ENCODE measurements at places on chromosomes 11 and 22. TPM values are rescaled to one million over a fixed set of nuclear protein-coding genes. Genes with fewer than 3 reads are reported as not detected.

- DNase-seq = peak; percentile 57
Measured at GRCh38 chr22:20571531-20572007, 64.2 kb downstream of the MED15 start.

GRCh38 chr11:128898580-128899344, 7.6 kb downstream of the KCNJ5 start:
- no peak for DNase-seq

GRCh38 chr11:113521737-113522517, 46.7 kb upstream of the DRD2 start:
- DNase-seq = no peak

- peak; percentile 61 for DNase-seq
Measured at GRCh38 chr11:45079943-45080719, 66.3 kb upstream of the PRDM11 start.

DNA sequence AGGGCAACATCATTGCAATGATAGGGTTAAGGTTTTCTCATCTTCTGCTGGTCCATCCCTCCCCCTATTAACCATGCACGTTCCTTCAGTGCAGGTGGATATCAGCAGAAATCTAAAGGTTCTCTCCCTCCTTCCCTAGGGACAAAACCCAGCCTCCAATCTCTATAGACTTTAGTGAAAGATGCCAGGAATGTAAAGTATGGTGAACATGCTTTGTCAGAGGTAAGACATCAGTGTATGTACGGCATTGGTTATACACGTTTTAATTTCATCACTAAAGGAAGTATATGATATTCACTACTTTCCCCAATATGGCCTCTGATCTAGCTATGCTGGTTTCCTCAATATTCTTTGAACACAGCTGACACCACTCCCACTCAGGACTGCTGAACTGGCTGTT, 81.2 kb upstream of the LDLRAD3 start:
- DNase-seq = no peak

DNA sequence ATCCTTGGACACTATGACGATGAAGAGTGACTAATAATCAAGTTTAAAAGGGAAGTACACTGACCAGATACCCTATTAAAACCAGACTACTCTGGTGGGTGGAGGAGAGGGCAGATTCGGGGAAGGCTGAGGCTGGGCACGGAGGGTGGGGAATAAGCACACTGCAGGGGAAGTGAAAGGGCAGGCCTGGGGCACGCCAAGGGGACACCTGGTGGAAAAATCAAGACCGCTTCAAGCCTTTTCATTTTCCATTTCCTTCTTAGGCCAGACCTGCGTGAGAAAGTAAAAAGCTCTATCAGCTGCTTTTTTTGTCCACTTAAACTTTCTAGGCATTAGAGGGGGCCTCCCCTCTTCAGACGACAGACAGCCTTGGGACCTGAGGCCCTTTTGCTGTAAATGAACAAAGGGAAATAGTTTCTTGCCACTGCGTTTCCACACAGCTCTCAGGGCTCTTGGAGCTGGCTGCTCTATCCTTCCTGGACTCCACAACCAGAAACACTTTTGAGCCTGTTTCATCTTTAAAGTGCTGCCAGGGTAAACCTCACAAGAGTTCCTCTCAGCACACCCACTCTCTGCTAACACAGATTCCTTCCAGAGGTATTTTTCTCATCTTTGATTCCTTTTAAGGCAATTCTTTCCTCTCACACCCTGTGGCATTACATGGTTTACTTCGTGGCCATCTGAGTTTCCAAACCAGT, 25.0 kb upstream of the SERPIND1 start:
- no peak for DNase-seq

DNA sequence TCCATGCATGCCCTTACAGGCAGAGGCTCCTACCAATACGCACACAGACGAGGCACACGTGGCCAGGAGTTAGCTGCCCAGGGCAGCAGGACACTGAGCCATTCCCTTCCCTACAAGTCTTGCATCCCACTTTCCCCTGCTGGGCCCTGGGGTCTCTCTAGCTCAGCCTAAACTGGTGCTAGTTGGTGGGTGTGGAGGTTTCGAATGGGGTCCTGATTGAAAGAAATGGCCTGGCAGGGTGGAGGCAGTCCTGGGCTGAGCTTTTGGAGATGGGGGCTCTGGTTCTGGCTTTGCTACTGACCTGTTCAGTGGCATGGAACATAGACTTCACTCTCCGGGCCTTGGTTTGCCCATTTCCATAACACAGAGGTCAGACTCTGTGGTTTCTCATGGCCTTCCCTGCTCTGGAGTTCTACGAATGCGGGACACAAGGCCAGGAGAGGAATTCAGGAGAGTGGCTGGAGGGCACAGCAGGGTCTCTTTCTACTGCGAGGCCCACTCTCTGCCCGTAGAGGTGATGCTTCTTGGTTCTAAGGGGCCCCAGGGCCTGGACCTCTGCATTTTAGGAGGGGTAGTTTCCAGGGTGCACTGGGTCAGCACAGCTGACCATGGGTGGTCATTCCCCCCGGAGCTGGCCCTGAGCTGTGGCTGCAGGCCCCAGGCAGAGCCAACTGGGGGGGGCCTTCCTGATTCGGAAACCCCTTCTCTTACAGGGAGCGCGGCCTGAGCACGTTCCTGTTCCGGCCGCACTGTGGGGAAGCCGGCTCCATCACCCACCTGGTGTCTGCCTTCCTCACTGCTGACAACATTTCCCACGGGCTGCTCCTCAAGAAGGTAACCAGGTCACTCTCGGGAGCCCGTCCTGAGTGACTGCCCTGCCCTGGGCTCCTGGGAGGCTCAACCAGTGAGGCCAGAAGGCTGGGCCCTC, 40.0 kb downstream of the RNF141 start:
- no peak for DNase-seq

GRCh38 chr11:111230122-111230465, 15.4 kb upstream of the POU2AF2 start:
- DNase-seq = no peak

DNA sequence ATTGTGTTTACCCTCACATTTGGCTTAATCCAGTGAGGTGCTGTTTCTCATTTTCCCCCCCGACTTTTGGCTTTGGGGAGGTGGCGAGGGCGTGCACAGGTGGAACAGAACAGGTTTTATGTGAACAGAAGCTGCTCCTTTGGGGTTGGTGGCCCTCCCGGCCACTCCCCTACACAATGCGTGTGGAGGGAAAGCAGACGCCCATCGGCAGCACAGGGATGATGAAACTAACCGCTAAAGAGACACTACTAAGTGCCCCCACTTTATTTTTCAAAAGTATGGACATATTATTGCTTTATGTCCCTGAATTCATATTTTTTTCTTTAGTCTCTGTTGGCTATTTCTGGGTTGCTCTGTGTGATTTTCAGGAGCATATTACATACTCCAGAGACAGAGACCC, 160.9 kb downstream of the ENTHD1 start:
- DNase-seq = no peak

- DNase-seq = peak; percentile 48
Measured at GRCh38 chr22:43110927-43111623, 525 bp downstream of the BIK start.

GRCh38 chr11:79487412-79487811, 46.6 kb upstream of the TENM4 start:
- no peak for DNase-seq

DNA sequence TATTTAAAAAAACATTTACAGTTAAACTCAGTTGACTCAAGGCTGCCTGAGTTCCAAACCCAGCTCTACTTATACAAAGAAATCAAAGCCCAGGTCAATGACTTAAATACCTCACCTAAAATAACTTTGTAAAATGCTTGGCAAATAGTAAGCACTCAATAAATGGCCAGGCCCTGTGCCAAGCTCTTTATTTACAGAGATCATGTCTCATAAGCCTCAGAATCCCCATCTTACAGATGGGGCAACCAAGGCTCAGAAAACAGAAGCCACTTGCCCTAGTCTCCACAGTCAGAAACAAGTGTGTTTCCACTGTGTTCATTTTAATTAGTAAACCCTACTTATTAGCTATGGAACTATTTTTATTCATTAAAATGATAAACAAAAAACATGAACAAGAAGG, 30.5 kb upstream of the TTC28 start:
- no peak for DNase-seq

GRCh38 chr11:43518408-43519160, 159.9 kb downstream of the TTC17 start:
- no peak for DNase-seq

DNA sequence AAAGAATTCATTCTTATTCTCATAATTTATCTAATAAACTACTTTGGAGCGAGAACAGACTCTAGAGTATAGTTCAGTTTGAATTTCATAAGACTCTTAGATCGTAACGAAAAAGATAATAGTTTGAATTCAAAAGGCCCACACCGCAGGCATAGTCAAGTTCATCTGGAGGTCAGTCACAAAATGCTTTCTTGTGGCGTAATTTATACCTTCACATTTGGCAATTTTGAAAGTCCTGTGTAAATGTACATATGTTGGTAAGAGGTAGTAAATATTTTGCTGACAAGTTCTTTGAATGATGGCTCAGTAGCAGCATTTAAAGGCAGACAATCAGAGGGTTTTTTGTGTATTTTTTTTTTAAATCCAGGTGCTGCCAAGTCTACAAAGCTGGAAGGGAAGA, 88.1 kb downstream of the TEAD1 start:
- no peak for DNase-seq

Gene STK33
- not detected for total RNA-seq

Gene LRP5
- total RNA-seq = 1.9 TPM

Gene CHRNA10
- total RNA-seq = 4.6 TPM

Gene LMNTD2
- total RNA-seq = 7.0 TPM

Gene OR52I1
- total RNA-seq = not detected

Gene SLC17A6
- total RNA-seq = not detected

Gene CYP2D6
- total RNA-seq = 8.8 TPM

Gene TENM4
- not detected for total RNA-seq
